ENCODE measurements at places on chromosomes 11 and 22.

- no peak for DNase-seq
Measured at GRCh38 chr22:43666457-43666856, 145.6 kb downstream of the EFCAB6 start.

DNA sequence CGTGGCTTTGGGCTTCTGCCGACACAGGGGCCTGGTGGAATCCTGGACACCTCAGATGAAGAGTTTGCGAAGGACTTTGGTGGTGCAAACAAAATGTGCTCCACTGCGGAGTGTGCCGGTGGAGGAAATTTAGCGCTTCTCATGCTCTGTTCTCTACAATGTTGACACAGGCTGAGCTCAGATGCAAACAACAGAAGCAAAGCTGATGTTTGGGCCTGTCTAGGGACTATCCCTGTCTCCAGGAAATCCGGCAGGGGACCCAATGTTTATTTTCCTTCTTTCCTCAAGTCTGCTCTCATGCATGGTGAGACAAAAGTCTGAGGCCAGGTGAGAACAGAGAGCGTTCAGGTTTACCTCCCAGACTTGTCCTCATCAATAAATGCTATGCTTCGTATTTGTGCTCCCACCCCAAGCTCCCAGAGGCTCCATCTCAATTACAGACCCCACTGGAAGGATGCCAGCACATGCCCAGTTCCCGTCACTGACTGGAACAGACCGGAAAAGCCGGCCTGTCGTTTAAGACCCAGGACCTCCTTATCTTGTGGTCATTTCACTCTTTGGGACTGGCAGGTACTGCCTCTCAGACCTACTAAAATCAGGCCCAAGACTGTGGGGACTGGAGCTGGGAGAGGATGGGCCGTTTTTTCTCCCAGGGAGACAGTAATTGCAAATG is 105.7 kb upstream of the B3GAT1 start:
- DNase-seq = no peak

- DNase-seq = no peak
Measured at GRCh38 chr11:127136438-127136837, 135.9 kb upstream of the KIRREL3 start.

- DNase-seq = no peak
Measured at GRCh38 chr11:84612645-84613044, 1014.5 kb downstream of the DLG2 start.

Data from activated CD8-positive, alpha-beta memory T cell treated with anti-CD3 and anti-CD28 coated beads for 48 hours (primary cell).